Mesothelial cell of epicardium (in vitro differentiated cells): ENCODE measurements at places on chromosomes 2 and 18.

- no peak for DNase-seq
Observed at GRCh38 chr2:8805278-8806210, 31.9 kb downstream of the KIDINS220 start.

GRCh38 chr2:136126421-136126926, 8.5 kb upstream of the CXCR4 start:
- no peak for DNase-seq

DNA sequence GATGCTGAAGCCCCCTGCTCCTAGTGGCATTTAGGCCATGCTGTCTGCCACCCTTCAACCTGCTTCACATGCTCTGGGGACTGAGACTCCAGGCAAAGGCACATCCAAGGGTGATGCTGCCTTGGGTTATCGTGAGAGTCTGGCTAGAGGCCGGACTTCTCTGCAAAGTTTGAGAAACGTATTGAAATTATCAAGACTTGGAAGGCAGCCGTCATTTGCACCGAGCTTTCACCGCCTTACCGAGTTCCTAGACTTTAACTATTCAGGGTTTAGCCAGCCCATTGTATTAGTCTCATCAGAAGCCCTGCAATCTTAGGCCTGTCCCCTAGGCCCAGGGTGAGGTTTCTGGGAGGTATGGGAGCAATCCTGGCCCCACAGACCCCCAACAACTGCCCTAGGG, 34.0 kb downstream of the RDH14 start:
- DNase-seq: no peak

- no peak for DNase-seq
Observed at GRCh38 chr2:11073776-11074175, 81.5 kb upstream of the SLC66A3 start.

- no peak for DNase-seq
Observed at GRCh38 chr2:9964334-9964980, 13.0 kb downstream of the GRHL1 start.

- no peak for DNase-seq
Observed at GRCh38 chr18:8571399-8571798, 37.8 kb upstream of the RAB12 start.

DNA sequence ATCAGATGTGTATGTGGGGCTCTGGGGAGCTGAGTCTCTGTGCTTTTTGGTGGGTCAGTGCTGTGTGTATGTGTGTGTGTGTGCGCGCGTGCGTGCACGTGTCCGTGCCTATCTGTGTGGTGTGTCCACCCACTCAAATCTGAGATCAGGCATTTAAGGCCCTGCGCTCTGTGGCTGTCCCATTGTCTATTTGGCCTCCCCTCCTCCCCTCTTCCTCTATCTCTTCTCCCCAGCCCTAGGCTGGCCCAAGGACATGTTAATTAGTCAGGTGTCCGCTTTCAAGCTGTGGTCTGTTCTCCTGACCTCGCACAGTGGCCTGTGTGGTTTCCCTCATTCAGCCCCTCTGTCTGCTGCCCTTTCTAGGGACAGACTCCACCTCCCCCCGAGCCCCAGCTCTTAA, 136.4 kb downstream of the DYSF start:
- no peak for DNase-seq

DNA sequence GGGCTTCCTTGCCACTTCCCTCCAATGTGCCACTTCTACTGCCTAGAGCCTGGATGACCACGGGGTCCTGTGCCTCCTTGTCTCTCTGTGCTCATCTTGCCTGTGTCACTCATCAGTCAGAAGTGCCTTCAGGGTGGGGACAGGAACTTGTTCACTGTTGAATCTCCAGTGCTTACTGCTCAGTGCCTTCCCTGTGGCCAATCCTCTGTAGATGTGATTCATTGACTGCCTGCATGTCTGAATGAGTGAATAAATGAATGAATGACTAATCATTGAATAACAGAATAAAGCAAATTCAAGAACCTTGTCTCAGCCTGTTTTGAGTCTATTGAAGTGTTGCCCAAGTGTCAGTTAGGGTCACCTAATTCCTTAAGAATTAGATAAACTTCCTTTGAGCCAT, 42.3 kb upstream of the FAM136A start:
- DNase-seq: no peak

- DNase-seq: no peak
Observed at GRCh38 chr2:44836916-44837315, 104.6 kb upstream of the SIX3 start.

- DNase-seq: no peak
Observed at GRCh38 chr2:138267161-138267901, 234.2 kb upstream of the SPOPL start.

DNA sequence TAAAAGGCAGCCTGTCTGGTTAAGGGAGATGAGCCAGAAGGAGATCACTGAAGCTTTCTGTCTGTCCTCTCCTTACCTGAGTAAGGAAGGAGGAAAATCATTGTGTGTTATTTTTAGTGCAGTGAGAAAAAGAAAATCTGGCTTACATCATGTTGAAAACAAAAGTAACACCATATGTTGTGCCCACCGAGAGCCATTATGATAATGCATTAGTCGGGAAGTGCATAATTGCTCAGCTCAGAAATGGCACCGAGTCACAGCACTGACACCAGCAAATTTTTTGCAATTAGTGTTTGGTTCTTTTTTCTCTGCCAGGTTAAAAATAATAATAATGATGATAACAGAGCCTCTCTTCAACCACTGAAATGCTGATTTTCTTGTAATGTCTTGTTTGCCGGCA, 46.6 kb downstream of the HNMT start:
- DNase-seq: no peak

GRCh38 chr2:145596416-145596815, 1076.5 kb upstream of the ZEB2 start:
- no peak for DNase-seq

GRCh38 chr2:53820711-53821110, 33.9 kb downstream of the ERLEC1 start:
- DNase-seq: no peak

GRCh38 chr18:59460072-59460420, 101.0 kb upstream of the LMAN1 start:
- DNase-seq: no peak

- no peak for DNase-seq
Observed at GRCh38 chr2:223618172-223619035, 16.2 kb upstream of the SCG2 start.

- no peak for DNase-seq
Observed at GRCh38 chr2:30620102-30620501, 173.1 kb downstream of the LCLAT1 start.
